ENCODE measurements at places on chromosomes 6 and 20.

GRCh38 chr6:63923139-63923739 lies 287.6 kb downstream of the PHF3 start:
- peak; percentile 8 for DNase-seq

- DNase-seq: no peak
These were observed 31.9 kb downstream of the PLCG1 start for GRCh38 chr20:41169162-41169690.

DNA sequence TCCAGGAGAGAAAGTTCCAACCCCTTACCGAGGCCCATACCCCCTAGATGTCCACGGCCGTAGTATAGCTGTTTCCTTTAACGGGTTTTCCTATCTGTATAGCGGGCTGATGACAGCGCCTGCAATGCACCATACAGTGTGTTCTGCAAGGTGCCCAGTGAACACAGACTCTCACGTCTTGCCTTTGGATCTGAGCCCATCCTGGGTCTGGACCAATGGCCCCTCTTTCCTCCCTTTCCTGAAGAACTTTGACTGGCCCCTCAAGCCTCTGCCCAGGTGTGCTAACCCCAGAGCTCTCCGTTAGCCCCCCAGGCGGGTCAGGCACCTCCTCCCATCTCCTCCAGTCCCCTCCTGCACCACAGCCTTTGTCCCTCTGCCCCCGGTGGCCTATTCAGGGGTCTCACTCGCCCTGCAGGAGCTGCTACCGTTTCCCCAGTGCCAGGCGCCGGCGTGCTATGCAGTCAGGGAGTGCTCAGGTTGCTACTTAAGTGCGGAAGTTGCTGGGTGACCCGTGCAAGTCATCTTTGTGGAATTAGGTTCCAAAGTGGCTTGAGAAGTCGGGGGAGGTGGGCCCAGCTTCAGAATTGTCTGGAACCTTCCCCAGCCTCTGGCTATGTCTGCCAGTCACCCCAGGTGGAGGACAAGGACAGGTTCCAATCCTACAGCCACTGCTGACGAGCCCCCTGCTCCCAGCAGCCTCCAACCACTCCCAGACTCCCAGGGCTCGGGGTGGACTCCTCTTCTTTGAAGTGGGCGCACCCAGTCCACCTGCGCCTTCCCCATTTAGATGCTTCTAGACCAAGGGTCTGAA lies 35.0 kb upstream of the ZBP1 start:
- DNase-seq: no peak

DNA sequence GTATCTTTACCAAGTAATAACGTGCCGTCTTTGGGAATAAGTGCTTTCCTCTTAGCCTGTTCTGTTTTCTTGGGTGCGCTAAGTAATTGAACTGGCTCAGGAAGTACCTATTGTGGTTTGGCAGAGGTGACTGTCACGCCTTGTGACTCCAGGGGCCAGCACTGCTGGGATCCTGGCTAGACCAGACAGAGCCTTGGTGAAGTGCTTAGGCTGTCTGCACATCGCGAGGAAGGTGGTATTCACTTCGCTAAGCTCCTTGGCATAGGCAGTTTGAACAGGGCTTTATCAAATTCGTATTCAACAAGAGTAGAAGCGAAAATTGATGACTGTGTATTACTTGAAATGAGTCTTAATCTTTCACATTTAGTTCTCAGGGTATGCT lies 17.6 kb downstream of the PRDM1 start:
- DNase-seq: no peak

DNA sequence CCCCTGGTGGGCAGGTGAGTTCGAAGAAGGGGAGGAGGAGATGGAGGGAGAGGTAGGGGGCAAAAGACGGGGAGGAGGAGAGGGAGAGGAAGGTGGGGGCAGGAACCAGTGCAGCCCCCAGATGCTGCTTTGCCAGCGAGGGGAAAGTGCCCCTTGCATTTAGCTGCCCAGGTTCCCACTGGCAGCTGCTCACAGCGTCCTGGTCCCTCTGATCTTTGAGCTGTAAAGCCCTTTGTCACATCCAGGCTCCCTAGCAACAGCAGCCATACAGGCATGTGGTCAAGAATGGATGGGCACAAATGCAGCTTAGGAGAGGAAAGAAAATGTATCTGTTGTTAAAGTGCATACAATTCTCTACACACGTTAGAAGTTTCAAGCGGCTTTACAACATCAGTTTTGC lies 160.9 kb downstream of the CD83 start:
- no peak for DNase-seq

DNA sequence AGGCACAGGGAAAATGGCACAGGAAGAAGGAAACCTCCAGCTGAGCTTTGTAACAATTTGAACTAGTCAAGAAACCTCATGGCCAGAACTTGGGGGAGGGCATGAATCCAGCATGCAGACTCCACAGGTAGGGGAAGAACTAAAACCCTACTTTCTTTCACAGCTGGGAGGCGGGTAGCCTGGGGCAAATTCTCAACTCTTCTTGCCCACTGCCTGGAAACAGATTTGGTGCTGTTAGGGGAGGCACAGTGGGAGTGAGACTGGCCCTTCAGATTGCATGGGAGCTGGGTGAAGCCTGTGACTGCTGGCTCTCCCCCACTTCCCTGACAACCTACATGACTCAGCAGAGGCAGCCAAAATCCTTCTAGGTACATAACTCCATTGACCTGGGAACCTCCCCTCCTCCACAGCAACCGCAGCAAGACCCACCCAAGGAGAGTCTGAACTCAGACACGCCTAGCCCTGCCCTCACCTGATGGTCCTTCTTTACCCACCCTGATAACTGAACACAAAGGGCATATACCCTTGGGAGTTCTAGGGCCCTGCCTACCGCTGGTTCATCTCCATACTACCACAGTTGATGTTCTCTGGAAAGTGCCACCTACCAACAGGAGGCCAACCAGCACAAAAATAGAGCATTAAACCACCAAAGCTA lies 37.2 kb upstream of the TRIM27 start:
- DNase-seq: no peak

- no peak for DNase-seq
These were observed 57.1 kb upstream of the GJE1 start for GRCh38 chr6:142075516-142076101.

DNA sequence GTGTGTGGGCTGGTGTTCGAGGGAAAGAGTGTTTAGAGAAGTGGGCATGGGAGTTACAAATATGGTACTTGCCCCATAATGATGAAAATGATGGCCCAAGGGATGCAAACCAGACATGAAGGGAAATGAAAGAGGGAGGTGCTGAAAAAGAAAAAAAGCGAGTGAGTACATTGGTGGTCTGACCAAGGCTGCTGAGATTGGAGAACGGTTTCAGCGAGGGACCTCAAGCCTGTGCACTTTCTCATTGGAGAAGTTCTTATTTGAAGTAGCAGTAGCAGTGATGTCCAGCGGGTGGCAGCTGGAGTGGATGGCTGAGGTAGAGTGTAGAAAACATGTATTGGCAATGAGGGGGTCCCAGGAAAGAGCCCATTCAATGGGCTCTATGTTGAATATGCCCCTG lies 54.8 kb downstream of the TNFAIP3 start:
- DNase-seq: no peak

GRCh38 chr6:49553384-49553783 lies 2.9 kb downstream of the C6orf141 start:
- no peak for DNase-seq

DNA sequence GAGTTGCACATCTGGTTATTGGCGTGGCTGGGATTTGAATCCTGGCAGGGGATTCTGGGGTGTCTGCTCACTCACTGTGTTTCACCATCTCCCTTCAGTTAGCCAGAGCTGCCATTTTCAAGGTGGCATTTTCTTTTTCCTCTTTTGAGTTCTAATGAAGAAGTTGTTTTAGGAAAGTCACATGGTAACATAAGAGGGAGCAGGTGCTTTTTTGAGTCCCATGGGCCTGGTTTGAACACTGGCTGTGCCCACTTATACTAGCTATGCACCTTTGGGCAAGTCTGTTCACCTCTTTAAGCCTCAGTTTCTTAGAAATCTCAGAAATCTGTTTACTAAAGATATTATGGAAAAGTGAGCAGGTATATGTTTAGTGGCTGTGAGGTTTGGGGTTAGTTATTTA lies 39.6 kb downstream of the ANKS1A start:
- DNase-seq: no peak

GRCh38 chr6:2546901-2547300 lies 203.8 kb downstream of the MYLK4 start:
- no peak for DNase-seq

GRCh38 chr6:169943241-169944060 lies 192.0 kb downstream of the ERMARD start:
- no peak for DNase-seq

- no peak for DNase-seq
These were observed 146.3 kb downstream of the LY86 start for GRCh38 chr6:6734479-6735465.

DNA sequence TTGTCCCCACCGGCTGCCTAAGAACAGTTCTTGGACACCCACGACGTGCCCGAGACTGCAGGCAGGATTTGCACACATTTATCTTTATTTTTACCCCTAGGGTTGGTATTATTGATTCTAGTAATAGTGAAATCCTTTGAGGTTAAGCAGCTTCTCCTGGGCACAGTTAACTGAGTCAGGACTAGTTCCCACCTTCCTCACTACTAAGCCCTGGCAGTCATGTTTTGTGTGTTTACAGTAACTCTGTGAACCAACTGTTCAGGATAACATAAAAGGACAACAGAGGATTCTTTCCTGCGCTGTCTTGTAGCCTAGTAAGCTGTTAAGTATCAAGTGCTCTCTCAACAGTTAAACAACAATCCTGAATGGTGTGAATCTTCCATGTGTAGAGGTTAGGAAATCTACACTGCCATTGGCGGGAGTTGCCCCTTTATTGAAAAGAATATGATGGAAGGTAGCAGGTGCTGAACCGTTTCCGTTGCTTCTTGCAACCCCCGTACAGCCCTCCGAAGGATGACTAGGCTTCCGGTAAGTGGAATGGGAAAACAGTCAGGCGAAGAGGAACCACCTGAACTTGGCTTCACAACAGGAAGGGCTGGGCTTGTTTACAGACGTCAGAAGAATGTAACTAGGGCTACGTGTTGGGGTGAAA lies 979 bp upstream of the SOD2 start:
- DNase-seq: no peak

GRCh38 chr20:62732842-62733525 lies 24.3 kb downstream of the NTSR1 start:
- no peak for DNase-seq

GRCh38 chr6:148557796-148558321 lies 189.0 kb upstream of the UST start:
- DNase-seq: no peak

DNA sequence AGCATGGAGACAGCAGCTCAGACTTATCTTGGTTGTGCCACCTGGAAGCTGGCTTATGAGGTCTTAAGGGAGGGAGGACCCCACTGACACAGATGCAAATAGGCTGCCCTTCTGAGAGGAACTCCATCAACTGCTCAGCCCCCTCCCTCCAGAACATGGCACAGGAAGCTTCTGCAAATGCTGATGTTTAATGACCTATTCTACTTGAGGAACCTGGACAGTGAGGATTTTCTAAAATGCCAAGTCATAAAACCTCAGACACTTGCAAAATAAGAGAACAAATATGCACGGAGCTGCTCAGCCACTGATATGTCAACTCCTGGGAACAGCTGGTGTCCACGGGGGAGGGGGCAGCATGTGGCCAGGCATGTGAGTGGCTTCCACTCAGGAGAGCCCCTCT lies 3.5 kb downstream of the CST9 start:
- no peak for DNase-seq

GRCh38 chr20:655726-656624 lies 3.0 kb upstream of the SRXN1 start:
- DNase-seq: no peak

DNA sequence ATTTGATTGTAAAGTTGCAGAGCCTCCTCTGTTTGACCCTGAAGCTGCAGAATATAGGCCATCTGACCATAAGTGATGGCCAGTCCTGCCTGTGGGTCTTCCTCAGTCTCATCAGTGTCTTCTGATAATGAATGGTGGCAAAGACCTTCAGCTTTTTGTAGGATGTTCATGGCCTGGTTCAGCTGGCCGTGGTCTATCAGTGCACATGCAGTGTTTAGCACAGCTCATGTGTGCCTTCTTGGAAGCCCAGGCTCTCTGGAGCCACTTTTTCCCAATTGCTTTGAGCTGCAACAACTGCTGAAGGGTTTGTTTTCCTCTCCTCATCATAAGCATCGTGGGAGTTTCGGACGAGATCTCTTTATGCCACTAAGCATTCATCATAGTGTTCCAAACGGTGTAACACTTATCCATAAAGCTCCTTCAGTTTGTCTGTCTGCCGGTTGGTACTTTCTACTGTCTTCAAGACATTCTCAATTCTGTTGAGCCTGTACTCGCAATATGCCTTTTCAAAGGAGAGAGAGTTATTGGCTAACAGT lies 70.1 kb upstream of the TULP4 start:
- DNase-seq: no peak

DNA sequence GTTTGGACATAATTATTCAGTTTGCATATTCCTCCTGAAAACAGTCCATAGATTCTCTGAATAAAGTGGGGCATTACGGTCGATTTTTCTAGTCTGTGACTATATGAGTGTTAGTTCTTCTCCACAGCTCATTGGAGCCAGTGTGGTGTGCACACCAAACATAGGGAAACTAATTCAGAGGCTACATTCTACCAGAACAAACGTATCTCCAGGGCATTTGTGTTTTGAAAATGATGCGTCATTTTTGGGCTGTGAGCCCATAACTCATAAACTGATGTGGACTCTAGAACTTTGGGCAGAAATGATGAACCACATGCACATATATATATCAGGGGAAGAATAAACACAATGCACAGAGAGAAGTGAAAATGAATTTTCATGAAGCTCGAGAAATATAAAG lies 41.8 kb downstream of the C6orf58 start:
- no peak for DNase-seq

GRCh38 chr20:44110816-44111568 lies 76.0 kb downstream of the JPH2 start:
- DNase-seq: no peak

DNA sequence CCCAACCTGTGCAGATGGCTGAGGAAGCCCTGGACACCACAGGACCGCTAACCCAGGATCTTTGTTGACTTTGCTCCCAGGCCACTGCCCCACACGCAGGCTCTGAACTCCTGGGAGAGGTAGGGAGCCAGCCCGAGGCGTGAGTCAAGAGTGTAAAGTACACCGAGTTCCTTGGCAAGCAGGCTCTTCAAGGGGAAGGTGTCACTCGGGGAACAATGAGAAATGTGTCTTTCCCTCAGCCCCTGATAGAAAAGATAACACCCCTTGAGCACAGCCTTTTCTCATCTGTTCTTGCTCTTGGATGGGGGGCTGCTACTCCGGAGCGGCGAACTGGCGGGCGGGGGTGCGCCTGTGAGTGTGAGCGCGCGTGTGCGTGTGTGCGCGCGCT lies 472 bp upstream of the EDN3 start:
- DNase-seq: no peak

- no peak for DNase-seq
These were observed 2.1 kb downstream of the TOP1 start for GRCh38 chr20:41030531-41031242.

All from NCI-H1048 (cell line).